Bronchus fibroblast of lung (primary cell): ENCODE measurements at places on chromosomes 13 and 19. TPM values are rescaled to one million over a fixed set of nuclear protein-coding genes. Genes with fewer than 3 reads are reported as not detected.

MAG gene
- total RNA-seq, result not detected in 2 replicates

CGB8 gene
- not detected in 2 replicates for total RNA-seq

FAM174C gene
- 57.2 and 66.0 TPM in 2 replicates for total RNA-seq

LMTK3 gene
- total RNA-seq, result under 0.01 and 0.17 TPM in 2 replicates

GZMM gene
- 0.30 TPM in 1 of 2 replicates, not detected in the other for total RNA-seq

HSD17B14 gene
- 2.7 and 6.5 TPM in 2 replicates for total RNA-seq

RFXANK gene
- 88.9 and 89.3 TPM in 2 replicates for total RNA-seq

SCN1B gene
- 4.0 and 4.3 TPM in 2 replicates for total RNA-seq

CABP5 gene
- total RNA-seq, result not detected in 2 replicates
